Uterus (tissue), 4 donors: ENCODE measurements at places on chromosomes 7 and 10.

DNA sequence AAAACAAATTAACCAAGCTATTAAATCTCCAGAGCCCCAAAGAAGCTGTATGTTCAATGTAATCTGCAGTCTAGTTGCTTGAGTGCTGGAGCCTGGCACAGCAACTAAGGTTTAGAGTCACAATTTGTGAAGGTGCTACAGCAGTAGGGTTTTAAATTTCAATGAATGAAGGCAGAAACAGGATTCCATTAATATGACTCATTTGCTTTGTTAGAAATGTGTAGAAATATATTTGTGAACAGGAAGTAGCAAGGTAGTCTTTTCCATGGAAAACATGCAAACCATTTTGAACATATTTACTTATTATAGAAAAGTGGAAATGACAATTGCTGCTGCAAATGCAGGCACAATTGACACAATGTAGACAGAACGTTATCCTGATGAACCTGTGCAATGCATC, 149.0 kb upstream of the STEAP4 start:
- no peak for DNase-seq

DNA sequence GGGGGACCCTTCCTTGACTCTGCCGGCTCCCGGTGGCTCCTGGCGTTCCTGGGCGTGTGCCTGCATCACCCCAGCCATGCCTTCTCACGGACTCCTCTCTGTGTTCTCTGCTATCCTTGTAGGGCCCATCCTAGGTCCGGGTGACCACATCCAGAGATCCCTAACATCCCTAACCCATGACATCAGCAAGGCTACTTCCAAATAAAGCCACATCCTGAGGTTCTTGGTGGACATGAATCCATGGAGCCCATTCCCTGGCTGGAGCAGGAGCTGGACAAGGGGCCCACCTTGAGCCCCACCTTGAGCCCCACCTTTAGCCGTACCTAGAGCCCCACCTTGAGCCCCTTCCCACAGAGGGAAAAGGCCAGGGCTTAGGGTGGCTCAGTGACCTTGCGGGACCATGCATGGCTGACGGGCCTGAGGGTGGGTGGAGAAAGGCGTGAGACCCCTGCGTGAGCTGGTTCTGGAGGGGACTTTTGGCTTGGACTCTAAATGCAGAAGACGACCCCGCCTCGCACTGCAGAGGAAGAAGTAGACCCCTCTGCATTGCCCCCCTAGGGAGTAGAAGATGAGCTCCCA, 58.5 kb upstream of the INPP5A start:
- DNase-seq: no peak

GRCh38 chr10:108735380-108735779, 1187.9 kb downstream of the XPNPEP1 start:
- DNase-seq: no peak

- no peak for DNase-seq
Measured at GRCh38 chr7:75988568-75989499, 5.6 kb downstream of the TMEM120A start.

DNA sequence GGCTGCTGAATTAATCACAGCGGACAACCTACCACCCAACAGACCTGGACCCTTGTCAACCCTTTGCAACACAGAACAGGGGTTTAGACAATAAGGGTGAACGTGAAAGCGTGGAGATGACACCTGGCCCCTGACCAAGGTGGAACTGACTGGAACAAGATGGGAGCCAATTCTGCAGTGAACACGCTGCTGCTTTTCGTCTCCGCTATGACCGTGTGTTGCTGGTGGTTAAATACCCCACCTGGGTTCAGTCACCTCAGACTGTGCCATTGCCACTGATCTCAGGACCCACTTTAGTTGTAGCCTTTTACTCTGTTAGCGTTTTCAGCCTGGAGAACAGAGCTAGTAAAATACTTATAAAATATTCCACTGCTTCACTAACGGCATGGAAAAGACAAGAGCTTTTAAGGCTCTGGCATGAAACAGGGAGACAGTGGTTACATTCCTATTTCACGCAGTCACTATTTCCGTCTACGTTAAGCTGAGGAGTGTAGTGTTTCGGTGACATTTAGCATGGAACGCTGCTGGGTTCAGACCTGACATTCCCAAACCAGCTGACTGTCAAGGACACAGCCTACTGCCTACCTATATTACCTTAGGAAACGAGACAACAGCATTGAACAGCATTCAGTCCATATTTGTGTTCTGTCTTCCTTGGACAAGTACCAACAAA, 119.5 kb upstream of the PRSS1 start:
- no peak for DNase-seq

DNA sequence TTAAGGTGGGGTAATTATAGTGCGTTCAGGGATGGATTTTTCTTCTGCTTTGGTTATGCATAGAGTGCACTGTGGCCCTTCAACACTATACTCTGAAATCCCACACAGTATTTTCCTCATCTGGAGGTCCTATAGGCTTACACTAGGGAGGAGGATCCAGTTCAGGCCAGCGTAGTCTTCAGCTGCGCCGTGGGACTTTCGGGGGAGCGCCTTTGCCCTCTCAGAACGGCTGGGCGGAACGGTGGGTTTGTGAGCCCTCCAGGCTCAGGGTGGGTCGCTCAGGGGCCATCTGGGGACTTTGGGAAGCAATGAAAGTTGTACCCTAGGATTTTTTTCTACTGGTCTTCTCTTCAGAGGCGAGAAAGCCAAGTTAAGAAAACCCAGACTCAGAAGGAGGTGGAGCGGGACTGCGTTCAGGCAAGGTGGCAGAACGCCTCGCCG, 652 bp upstream of the VPS26A start:
- no peak for DNase-seq

GRCh38 chr7:133376514-133376913, 123.6 kb downstream of the EXOC4 start:
- no peak for DNase-seq

GRCh38 chr7:73899731-73900142, 38.8 kb downstream of the TMEM270 start:
- peak; percentile 75 for DNase-seq

DNA sequence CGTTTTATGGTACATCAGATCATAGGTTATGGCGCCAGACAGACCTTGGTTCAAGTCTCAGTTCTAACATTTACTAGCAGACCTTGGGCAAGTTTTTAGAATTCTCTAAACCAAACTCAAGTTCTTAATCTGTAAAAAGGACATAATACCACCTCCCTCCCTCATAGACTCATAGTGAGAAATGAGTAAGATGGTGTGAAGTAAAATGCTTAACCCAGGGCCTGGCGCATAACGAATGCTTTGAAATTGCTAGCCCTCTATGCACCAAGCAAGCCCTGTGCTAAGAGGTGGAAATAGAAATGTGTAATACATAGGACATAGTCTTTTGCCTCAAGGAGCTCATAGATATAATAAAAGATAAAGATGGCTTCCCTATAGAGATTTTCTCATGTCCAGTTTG, 17.7 kb upstream of the SLC35B4 start:
- DNase-seq: no peak

DNA sequence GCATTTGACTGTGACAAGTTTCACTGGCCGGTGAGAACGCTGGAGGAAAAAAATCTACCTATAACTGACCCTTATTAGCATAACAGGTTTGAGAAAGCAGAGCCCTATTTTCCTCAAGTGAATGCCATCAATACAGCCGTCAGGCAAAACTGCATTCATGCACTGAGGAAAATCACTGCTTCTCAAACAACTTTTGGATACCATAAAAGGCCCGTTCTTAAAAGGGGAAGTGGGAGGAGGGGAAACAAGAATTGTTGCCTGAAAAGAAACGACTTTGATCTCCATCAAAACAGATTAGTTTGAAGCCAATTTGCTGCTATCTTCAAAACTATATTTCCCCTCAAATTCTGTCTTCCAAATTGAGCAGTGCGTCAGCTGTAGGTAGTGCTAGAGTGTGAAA, 670.6 kb downstream of the PCDH15 start:
- DNase-seq: no peak

DNA sequence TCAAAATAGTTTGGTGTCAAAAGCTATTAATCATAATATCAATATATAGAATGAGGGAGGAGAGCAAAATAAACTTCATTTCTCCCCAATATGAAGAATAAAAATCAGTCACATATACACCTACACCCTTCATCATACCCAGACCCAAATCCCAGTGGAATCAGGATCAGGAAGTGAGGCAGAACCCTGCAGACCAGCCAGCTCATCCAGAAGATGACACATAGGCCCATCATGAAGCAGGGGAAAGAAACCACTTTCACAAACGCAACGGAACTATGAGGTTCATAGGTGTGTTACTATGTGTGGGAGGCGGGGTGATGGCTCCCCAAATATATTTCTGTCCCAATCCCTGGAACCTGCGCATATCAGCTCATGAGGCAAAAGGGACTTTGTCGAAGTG, 89.0 kb downstream of the RSU1 start:
- no peak for DNase-seq

- no peak for DNase-seq
Measured at GRCh38 chr10:14499601-14499904, 168.8 kb upstream of the FRMD4A start.

- peak; percentile 90 for DNase-seq
Measured at GRCh38 chr10:97708976-97709946, 4.3 kb upstream of the MARVELD1 start.
